Uterine smooth muscle cell (primary cell): ENCODE measurements at places on chromosomes 7 and 10. TPM values are rescaled to one million over a fixed set of nuclear protein-coding genes. Genes with fewer than 3 reads are reported as not detected.

Gene MSMB
- total RNA-seq = 0.62 TPM in 1 of 2 replicates, not detected in the other

Gene PRKG1
- 26.3 and 38.7 TPM in 2 replicates for total RNA-seq

Gene VAX1
- total RNA-seq = not detected in 2 replicates

Gene BCAP29
- total RNA-seq = 99.7 and 120 TPM in 2 replicates

Gene PLPP4
- total RNA-seq = 0.62 TPM in 1 of 2 replicates, not detected in the other

Gene EPO
- not detected in 2 replicates for total RNA-seq

Gene NPSR1
- not detected in 2 replicates for total RNA-seq

Gene CALCR
- not detected in 2 replicates for total RNA-seq

Gene CARD11
- total RNA-seq = 0.62 and 1.9 TPM in 2 replicates

Gene ABHD11
- 17.0 and 37.1 TPM in 2 replicates for total RNA-seq

Gene OR2A42
- total RNA-seq = under 0.01 TPM in 1 of 2 replicates, not detected in the other

Gene ADAM12
- 40.8 and 119 TPM in 2 replicates for total RNA-seq

Gene ANKRD61
- 0.44 TPM in 1 of 2 replicates, not detected in the other for total RNA-seq
